MM.1S (cell line): ENCODE measurements at places on chromosomes 4 and X.

GRCh38 chrX:69232945-69233344 is 67.7 kb upstream of the PJA1 start:
- DNase-seq: no peak

DNA sequence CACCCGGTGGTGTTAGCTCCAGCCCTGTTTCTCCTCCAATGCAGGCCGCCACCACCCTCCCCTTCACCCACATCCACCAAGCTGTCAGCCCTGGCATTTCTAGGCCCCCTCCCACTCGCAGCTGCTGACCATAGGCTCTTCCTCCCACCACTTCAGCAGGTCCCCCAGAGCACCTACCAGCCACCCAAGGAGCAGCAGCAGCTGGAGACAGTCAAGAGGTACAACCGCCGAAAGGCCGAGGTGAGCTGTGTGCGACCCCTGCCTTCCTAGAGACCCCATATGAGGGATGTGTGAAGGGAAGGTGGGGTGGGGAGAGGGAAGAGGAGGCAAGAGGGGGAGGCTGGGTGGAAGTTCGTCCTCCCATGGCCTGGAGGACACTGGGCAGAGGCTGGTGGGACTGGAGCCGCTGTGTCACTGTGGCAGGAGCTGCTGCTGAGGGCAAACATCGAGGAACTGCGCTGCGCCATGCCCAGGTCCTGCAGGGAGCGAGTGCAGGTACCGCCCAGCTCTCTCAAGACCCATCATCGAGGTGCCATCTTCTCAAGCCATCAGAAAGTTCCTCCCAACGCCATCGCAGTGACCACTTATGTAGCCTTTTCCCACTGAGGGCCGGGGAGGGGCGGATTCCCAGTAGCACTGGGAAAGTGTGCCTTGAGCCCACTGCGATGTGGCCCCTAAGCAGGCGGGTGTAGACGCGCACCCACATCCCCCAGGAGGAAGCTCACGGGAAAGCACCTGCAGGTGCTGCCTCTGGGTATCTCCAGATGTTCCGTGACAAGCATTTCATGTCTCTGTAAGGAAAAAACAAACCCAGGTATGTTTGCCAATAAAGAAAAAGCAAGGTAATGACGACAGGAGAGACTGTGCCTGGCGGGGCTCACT is 19.2 kb upstream of the RNF4 start:
- DNase-seq: no peak

GRCh38 chr4:110055158-110055768 is 142.6 kb downstream of the EGF start:
- DNase-seq: peak; percentile 91

DNA sequence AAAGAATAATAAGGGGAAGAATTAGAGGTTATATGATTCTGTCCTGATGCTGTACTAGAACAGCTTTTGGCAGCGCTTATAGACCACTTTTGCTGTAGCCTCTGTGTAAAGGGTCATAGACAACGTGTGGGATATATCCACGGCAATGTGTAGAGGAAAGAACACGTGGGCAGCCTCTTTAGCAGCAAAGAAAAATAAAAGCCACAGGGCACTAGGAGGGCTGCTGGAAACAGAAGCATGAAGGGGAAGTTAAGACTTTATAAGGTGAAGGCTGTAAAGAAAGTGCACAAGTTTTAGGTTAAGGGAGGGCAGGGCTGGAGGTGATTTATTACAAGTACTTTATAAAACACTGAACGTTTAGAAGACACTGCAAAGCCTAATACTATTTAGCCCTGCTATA is 20.1 kb upstream of the PHEX start:
- DNase-seq: no peak

- no peak for DNase-seq
Observed at GRCh38 chr4:152352622-152353116, 183.2 kb downstream of the FBXW7 start.

DNA sequence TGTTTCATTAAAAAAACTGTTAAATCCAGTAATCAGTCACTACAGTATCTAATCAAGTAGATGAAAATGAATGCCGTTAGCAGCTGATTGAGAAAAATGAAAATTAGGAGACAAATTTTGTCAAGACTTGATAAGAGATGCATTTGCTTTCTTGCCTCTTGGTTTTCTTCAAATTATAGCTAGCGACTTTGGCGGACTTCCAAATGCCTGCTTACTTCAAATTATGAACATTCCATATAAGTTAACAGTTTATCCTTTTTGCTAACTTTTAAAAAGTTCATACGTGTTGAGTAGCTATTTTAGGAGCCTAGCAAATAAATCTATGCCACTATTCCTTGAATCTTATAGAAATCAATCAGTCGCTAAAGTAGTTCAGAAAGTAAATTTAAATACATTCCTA is 58.8 kb downstream of the PPP4R3C start:
- DNase-seq: no peak

GRCh38 chr4:14856062-14856933 is 146.0 kb upstream of the CPEB2 start:
- DNase-seq: no peak

GRCh38 chr4:74338792-74339333 is 26.1 kb upstream of the EREG start:
- no peak for DNase-seq

- DNase-seq: peak; percentile 47
Observed at GRCh38 chrX:49053223-49054072, 5.4 kb upstream of the CCDC120 start.

DNA sequence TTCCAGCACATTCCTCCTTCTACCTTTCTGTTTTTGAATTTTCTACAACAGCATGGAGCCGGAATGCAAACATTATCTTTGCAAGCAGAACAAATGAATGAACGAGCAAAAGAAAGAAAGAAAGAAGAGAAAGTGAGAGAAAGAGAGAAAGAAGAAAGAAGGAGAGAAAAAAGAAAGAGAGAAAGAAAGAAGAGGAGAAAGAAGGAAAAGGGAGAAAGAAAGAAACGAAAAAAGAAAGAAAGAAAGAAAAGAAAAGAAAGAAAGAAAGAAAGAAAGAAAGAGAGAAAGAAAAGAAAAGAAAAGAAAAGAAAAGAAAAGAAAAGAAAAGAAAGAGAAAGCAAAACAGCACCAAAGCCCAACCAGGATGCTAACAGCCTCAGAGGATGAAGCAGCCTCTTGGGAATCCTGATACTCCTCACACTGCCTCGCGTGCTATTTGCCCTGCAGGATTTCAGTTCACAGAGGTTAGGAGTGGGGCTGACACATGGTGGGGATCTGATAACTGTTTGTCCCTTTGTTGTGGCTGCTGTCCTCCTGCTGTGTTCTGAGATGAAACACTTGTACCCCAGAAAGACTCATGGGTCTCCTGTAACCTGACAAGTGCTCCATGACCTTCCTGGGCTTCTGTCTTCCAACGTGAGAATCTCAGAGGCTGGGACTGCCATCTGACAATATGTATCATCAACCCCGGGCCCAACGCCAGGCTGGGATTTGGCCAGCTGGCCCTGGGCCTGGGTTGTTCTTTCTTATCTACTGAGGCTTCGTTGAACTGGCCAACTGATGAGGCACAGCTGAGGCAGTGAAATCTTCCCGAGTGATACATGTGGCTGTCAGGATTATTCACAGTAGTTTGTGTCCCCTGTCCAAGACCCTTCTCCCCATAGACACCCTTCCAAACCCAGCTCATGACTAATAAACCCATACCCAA is 61.0 kb downstream of the SEPSECS start:
- DNase-seq: no peak

GRCh38 chr4:8585721-8586212 is 5.6 kb downstream of the GPR78 start:
- no peak for DNase-seq

GRCh38 chrX:112664924-112665323 is 14.8 kb downstream of the LHFPL1 start:
- DNase-seq: no peak

DNA sequence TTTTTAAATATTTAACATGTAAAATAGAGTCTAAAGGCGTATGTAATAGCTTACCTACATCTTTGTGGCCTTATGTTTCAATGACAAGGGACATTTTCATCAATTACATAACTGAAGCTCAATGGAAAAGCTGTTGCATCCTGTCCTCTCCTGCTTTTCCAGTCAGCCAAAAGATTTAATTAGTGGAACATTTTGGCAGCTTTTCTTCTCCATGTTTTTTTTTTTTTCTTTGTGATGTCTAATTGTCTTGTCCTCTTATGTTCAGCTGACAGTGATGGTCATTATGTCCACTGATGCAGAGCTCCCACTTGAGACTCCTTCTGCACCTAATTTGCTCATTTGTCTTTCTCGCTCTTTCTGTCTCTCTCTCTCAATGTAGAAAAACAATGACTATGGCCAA is 422.2 kb downstream of the GABRG1 start:
- no peak for DNase-seq

DNA sequence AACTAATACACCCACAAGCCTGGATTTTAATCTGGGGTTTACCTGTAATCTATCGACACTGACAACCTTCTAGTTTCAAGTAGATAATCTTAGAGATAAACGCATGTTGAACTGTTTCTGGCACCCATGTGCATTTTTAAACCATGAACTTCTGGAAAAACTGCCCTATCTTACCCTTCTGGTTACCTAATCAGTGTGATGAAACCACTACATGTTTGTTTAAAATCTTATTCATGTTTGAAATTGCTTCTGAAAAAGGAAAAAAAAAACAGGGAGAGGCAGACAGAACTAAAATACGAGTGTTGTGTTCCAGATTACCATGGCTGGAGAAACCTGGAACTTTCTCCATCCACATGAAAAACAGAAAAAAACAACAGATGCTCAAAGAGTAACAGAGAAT is 139.3 kb downstream of the MID1IP1 start:
- no peak for DNase-seq
